Cardiac muscle cell (in vitro differentiated cells and primary cell): ENCODE measurements at places on chromosomes 4 and X.

GRCh38 chrX:16785247-16786138, 773 bp upstream of the TXLNG start:
- DNase-seq: no peak

DNA sequence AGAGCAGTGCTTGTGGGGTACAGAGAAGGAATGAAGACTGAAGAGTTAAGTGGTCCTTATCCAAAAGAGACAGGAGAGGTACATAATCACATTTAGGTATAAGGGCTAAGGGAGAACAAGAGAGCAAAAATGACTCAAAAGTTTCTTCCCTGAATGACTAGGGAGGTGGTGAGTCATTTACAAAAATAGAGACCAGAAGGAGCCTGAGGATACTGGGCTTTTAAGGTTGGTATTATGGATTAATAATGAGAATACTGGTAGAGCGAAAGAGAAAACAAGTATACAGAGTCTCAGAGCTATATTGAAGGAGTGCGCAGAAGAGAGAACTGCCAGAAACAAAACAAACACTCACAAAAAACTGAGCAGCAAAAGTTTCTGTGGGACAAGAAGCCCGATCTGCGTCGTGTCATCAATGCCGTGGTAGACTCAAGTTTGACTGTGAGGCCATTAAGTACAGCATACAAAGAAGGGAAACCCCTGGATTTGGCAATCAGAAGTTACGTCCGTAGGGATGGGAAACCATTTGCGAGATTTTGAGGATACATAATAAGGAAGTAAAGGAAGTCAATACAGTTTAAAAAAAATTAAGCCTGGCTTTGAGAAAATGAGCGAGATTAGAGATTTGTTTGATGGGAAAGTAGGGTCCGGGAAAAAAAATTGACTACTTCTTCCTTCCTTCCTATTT, 129.1 kb upstream of the STIM2 start:
- no peak for DNase-seq

DNA sequence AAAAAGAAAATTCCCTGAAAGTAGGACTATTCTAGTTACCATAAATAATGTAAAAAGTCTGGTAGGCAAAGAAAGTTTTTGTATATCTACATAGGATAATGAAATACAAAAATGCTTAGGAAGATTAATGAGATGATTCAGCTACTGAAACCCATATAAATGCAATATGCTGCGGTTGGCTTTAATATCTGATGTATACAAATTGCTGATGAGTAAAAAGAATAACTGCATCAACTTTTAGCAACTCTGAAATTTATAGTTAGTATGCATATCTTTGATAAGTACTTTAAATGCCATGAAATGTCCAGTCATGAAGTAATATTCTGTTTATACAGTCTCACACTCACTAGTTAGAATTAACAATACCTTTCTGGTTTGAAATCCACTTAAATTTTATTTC, 404.8 kb downstream of the TLL1 start:
- DNase-seq: no peak

- DNase-seq: no peak
Observed at GRCh38 chrX:133056341-133056740, 40.6 kb downstream of the USP26 start.

GRCh38 chr4:154478128-154478527, 13.5 kb downstream of the DCHS2 start:
- DNase-seq: no peak

DNA sequence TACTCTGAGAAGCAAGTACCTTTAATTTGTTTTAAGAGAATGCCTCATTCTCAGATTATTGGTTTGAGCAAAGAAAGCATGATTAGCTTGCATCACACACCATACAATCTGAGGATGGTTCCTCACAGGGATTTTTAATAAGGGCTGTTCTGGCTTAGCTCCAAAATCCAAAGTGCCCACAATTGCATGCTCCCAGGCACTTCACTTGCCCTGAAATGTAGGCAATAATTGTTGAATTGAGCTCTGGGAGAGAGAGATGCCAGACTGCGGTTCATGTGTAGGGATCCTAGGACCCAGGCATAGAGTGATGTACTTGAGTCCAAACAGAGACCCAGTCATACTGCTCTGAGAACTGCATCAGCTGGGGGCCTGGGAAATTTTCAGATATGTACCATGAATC, 358.4 kb upstream of the CXorf51B start:
- DNase-seq: no peak

- DNase-seq: no peak
Observed at GRCh38 chr4:88713782-88714181, 16.2 kb upstream of the NAP1L5 start.

- peak; percentile 40 for DNase-seq
Observed at GRCh38 chr4:145420595-145421214, 60.9 kb upstream of the SMAD1 start.

DNA sequence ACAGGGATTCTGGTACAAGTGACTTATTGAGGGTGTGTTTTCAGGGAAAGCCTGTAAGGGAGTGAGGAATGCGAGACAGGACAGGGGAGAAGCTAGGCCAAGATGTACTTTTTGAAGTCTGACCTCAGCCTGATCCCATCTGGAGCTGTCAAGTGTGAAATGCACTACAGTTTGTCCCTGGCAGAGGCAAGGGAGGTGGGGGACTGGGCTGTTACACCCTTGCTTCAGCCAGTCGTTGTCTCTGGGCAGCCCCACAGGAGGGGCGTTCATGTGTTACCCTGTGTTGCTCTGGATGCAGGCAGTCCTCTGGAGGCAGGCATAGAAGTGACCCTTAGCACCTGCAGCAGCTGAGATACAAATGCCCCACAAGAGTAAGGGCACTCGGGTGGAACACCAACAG, 25.8 kb downstream of the PPEF1 start:
- no peak for DNase-seq

- DNase-seq: no peak
Observed at GRCh38 chrX:72121383-72121782, 10.3 kb downstream of the RTL5 start.

GRCh38 chrX:19303256-19303880, 40.4 kb upstream of the PDHA1 start:
- DNase-seq: no peak

DNA sequence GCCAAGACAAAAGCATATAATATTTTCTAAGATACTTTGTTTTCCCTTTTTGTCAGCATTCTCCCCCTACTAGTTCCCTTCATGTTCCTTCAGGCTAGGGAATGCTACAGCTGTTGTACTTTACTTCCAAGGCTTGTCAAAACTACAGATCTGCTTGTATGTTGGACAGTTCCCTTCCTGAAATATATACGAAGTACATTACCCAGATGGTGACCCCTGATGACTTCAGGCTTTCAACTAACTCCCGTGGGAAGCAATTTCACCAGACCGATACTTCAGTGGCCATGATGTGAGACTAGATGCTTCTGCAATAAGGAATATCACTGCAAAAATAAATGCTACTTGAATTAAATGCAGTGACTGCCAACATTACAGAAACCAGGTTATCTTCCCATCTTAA, 332.8 kb downstream of the SH2D1A start:
- peak; percentile 38 for DNase-seq

GRCh38 chr4:150173982-150174398, 95.7 kb downstream of the DCLK2 start:
- DNase-seq: no peak

DNA sequence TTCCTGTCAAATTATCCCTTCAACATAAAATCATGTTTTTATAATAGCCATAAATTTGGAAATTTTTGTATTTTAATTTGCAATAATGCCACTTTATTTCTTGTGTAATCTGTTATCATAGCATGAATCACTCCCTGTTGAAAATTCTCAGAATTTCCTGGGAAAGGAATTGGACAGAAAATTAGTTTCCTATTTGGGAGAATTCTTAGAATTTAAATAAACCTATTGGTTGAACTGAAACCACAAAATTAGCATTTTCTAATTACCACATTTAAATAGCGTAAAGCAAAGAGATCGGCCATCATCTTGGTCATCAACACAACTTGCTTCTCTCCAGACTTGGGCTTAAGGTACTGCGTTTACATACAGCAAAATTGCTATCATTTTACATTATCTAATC, at the start of gene CSN1S1:
CSN1S1 (plus strand) TSS at position 301 of the 400 bp plus-strand sequence. CDS start 1,488 bp downstream, outside the sequence.
- no peak for DNase-seq

GRCh38 chrX:124931958-124932357, 387.7 kb upstream of the TEX13C start:
- no peak for DNase-seq

DNA sequence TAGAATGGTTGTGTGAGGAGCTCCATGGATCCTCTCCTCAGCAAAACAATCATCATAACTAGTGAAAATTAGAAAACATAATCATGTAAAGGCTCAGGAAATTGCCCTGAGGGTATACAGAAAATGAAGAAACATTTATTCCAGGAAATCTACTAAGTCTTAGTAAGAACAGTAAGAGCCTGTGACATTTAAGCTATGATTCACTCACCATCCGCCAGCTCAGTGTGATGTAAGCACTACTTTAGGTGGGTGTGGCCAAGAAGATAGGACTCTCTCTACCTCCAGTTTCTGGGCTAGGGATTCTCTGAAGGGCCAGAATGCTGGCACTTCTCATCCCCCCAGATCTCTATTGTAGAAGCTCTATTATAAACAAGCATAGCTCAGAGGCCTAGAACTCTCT, 147.5 kb downstream of the DLG3 start:
- no peak for DNase-seq

GRCh38 chrX:113124693-113125092, 284.1 kb upstream of the AMOT start:
- no peak for DNase-seq

- no peak for DNase-seq
Observed at GRCh38 chrX:147364896-147365295, 546.8 kb upstream of the FMR1 start.

- no peak for DNase-seq
Observed at GRCh38 chrX:9392445-9392844, 72.4 kb upstream of the TBL1X start.

- no peak for DNase-seq
Observed at GRCh38 chr4:58254291-58254690, 1144.1 kb upstream of the IGFBP7 start.
